Activated CD8-positive, alpha-beta memory T cell treated with anti-CD3 and anti-CD28 coated beads for 48 hours (primary cell): ENCODE measurements at places on chromosomes 11 and 22.
A peak's percentile ranks its signal among the peaks of the same experiment; 100 is the strongest.

DNA sequence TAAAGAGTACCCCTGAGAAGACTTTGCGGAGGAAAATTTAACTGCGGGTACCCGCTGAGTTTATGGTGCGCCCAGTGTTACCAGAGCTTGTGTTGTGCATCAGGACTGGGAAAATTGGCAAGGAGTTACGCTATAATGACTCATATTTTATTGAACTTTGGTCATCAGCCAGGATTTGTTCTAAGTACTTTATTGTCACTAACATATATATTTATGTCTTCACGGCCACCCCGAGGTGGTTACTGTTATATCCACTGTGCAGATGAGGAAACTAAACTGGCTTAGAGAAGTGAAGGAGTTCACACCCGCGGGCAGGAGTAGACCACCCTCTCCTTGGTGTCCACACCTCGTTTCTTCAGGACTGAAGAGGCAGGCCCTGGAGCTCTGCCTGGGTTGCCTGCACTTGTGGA lies 667 bp downstream of the ACCS start:
- peak; percentile 1 for DNase-seq

DNA sequence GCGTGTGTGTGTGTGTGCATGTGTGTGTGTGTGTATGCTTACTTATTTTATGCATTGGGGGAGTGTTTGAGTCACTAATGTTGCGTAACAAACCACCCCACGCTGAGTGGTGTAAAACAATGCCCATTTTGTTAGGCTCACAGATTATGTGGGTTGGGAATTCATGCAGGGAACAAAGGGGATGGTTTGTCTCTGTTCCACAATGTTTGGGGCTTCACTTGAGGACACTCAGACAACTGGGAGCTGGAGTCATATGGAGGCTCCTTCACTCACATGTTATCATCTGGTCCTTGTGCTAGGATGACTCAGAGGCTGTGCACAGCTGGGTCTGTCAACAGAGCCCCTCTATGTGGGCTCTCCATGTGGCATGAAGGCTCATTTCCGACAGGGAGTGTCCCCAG lies 51.3 kb upstream of the LARGE1 start:
- DNase-seq = no peak

GRCh38 chr22:48721395-48721669 lies 1106.3 kb downstream of the BRD1 start:
- DNase-seq = no peak

DNA sequence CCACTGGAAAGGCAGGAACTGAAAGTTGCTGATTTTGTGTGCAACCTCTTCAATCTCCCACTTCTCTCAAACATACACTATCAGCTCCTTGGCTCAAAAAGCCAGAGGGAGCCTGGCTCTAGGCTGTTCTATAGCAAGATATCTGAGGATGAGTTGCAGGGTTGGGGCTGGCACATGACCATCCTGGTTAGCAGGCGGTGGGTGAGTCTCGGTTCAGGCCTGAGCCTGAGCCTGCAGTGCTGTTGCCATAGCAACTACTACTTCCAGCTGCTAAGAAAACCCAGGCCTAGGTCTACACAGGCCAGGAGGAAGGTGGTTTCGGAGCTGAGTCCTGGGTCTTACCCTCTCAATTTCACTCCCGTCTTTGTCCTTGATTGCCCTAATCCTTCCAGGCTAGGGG lies 39.0 kb downstream of the CWC15 start:
- DNase-seq = no peak

GRCh38 chr11:111908639-111909305 lies 2.8 kb downstream of the CRYAB start:
- DNase-seq = no peak

- no peak for DNase-seq
Measured at GRCh38 chr22:23153994-23154393, 8.7 kb downstream of the RAB36 start.

DNA sequence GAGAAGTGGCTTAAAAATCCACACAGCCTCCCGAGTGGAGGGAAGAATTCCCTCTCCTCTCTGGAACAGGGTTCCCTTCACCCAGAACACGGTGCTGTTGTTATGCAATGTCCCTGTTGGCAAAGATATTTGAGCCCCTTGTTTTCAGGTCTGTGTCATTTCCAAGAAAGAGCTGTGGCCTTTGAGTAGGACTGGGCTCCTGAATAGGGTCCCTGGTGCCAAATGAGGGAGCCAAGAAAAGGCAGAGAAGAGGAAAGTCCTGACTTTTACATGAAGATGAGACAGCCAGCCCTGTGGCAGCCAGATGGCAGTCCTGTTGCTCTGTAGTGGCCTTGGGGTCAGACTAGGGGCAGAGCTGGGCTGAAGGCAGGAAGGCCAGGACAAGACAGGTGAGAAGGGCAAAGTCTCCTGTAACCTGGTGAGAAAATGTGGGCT lies 51.2 kb upstream of the ELF5 start:
- no peak for DNase-seq

DNA sequence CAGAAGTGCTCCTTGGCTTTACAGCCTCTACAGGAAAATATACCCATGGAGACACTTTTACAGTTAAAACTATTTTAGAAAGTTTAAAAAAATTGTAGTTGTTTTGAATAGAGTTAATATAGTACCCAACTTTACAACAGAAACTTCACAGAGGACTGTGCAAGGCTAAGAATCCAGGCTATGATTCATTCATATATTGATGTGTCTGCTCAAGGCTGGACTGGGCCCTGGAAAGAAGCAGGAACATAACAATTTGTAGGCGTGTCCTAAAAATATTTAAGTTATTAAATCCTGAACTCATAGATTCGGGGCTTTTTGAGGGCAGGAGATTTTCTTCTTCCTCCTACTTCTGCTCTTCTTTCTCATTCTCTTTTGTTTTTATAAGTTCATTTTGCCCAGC lies 291.5 kb upstream of the CCDC179 start:
- DNase-seq = no peak

DNA sequence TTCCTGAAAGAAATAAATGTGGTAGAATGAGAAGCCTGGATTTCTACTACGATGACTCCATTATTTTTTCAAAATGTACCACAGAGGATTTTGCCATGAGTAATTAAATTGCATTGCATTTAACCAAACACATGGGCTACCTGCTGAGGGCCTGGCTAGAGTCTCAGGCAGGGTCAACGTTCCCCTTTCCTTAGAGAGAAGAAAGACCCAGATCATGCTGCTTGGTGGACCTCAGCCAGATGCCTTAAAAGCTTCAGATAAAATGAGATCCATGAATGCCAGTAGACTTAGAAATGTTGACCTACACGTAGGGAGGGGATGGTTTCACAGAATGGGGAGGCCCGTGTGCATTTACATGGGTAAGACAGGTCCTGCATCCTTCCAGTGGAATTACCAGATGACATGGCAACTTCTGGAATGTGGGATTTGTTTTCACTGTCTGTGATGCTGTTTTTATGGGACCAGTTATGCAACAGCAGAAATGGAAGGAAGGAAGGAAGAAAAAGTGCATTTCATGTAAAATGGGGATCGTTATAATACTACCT lies 1069.4 kb downstream of the NTM start:
- DNase-seq = no peak

DNA sequence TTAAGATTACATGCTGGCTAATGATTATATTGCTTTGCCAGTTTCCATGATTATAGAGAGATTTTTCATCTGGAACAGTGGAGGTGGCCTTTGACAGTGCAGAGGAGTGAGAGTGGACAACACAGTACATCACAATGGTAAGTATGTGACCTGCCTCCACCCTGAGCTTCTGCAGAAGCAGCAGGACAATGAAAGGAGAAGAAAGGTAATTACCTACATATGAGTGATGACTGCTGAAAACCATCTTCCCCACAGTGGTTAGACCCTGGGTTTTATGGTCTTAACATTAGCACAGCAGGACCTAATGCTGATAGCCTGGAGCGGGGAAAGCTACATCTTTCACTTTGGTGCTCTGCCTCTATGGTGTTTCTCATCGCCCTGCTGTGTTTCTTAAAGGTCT lies 454.7 kb upstream of the DDI1 start:
- DNase-seq = no peak

GRCh38 chr11:70521475-70522308 lies 123.4 kb downstream of the CTTN start:
- DNase-seq = no peak

DNA sequence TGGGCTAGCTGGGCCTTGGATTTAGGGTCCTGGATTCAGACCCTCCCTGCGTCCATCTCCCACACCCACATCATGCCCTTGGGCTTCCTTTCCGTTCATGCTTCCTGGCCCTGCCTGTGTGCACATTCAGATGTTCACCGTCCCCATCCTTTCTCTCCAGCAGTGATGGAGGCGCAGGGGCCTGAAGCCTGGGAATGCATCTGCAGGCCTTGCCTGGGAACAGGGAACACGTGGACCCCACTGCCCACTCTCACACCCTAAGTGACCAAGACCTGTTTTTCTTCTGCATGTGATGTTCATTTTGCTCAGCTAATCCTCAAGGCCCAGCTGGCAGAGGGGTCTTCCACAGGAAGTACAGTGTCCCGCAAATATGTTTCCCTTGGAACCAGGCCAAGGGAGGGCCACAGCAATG lies 91.6 kb upstream of the PARVA start:
- no peak for DNase-seq

- no peak for DNase-seq
Measured at GRCh38 chr11:114308689-114309089, 12.5 kb downstream of the NNMT start.

GRCh38 chr11:112797648-112798293 lies 163.4 kb upstream of the NCAM1 start:
- no peak for DNase-seq
